Fibroblast of pulmonary artery (primary cell): ENCODE measurements at places on chromosomes 6 and 20.

- DNase-seq, result peak; percentile 86
Observed at GRCh38 chr6:27873021-27873940, 38.9 kb downstream of the OR2B2 start.

DNA sequence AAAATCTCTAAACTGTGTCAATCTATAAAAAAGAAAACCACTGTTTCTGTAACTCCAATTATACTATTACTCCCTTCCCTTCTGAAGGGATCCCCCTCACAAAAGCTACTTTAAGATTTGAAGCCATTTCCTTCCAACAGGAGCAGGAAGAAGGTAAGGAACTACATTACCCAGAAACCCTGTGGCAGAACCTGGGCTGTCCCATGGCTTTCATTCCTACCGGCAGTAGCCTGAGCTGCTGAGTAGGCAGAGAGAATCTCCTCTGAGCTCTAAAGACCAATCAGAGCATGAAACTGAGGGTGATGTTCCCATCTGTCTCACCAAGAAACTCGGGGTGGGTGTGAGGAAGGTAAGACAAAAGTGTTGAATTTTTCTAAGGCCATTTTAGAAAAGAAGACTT, 108.0 kb upstream of the LRFN2 start:
- DNase-seq, result no peak

DNA sequence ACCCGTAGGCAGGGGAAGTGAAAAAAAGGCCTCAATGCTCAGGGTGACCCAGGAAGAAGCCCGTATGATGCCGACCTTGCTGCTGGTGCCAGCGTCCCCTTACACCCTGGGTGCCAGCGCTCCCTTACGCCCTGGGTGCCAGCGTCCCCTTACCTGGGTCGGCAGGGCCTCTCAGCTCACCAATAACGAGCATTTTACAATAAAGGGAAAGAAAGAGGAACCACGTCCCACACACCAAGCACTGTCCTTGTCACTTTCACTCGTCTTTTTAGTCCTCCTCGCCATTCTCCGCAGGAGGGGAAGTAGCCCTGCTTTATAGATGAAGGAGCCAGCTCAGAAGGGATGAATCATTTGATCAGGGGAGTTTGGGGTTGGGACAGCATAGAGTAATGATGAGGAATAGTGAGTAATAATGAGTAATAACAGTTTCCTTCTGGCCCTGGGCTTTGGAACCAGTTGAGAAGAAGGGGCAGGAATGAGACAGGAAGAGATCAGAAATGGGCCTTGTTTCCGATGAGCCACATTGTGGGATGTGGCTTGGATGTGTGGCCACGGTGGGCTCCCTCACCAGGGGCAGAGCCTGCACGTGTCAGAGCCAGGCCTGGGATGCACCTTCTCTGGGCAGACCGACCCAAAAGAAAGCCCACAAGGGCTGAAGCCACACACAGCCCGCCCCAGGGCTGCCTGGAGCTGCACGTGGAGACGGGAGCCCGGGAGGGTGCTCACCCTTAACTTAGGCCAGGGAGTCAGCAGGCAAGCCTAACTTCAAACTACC, 75.7 kb downstream of the SYNJ2 start:
- peak; percentile 91 for DNase-seq

- DNase-seq, result peak; percentile 84
Observed at GRCh38 chr6:27503436-27504030, 30.6 kb upstream of the ZNF184 start.

DNA sequence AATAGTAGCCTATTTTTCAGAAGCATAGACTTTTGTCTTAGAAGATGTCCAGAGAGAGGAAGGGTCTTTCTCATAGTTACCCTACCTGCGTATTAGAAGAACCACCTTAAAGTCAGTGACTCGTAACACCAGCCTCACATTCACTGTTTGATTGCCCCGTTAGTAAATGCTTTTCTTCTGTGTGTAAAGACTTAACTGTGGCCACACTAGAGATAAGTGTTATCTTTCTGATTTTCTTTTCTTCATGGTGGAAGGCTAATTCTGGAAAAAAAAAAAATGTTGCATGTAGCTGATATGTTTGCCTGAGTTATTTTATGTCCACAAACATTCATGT, 83.9 kb downstream of the SAMD3 start:
- DNase-seq, result no peak

GRCh38 chr6:113375950-113376846, 480.9 kb upstream of the MARCKS start:
- peak; percentile 80 for DNase-seq

GRCh38 chr6:109197061-109197460, 101.8 kb downstream of the CEP57L1 start:
- no peak for DNase-seq

- no peak for DNase-seq
Observed at GRCh38 chr6:13769034-13769654, 45.2 kb downstream of the MCUR1 start.

DNA sequence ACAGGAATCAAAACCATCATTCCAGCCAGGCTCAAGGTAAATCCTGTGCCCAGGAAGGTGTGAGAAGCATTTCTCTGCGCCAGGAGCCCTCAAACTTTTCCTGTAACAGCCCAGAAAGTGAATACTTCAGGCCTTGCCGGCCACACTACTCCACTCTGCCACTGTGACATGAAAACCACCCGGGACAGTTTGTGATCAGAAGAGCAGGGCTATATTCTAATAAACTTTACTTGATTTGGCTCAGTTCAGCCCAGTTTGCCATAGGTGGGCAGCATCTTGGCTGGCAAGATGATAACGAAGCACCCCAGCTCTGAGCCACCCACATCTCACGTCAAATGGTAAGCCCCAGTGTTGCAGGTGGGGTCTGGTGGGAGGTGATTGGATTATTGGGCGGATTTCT, 249.4 kb downstream of the DLL1 start:
- no peak for DNase-seq

- DNase-seq, result no peak
Observed at GRCh38 chr6:42339991-42340401, 111.7 kb downstream of the TRERF1 start.

DNA sequence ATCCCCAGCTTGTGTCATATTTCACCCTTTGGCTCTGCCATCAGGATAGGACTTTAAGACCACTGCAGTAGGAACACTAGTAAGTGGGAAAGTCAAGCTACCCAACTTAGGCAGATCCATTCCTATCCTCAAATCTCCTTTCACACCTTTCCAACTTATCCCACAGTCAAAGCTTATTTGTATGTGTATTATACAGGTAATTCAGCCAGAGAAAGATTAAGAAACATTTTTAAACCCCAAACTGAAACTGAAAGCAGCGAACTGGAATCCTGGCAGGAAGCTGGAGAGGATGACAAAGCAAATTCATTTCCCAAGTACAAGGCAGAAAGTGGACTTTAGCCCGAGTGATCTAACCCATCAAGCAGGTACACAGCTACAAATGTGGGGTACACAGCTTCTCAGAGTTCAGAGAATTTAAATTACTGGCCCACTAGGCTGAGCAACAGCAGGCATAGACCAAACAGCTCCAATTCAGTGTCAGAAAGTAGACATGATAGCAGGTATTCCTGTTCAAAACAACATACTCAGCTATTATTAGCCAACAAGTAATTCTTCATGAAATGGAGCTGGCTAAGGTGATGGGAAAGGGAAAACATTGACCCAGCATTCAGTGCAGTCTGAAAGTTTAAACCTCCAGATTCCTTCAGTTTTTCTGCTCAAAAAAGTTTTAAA, 39.1 kb downstream of the ILRUN start:
- DNase-seq, result peak; percentile 85

DNA sequence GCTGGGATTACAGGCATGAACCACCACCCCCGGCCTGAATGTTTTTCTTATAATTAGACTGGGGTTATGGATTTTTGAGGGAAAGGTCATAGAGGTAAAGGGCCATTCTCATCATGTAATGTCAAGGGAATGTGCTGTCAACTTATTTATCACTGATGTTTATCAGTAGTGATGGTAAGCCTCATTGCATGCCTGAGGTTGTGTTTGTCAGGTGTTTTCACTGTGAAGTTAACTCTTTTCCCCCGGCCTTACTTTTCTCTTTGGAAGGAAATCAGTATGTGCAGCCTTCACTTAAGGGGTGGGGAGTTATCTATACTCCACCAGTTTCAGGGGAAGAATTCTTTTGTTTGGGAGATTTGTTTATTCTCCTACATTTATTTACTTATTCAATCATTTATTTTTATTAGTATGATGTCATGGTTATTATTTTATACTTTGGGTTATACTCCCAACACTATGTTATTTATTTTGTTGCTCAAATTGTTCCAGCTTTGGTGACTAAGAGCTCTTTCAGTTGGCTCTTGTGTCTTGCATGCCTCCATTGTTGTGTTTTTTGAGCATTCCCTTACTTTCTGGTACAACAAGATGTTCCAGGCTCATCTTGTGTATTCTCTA, 2.8 kb upstream of the SLC17A5 start:
- DNase-seq, result no peak

GRCh38 chr6:1181939-1182605, 129.8 kb upstream of the FOXQ1 start:
- DNase-seq, result no peak

GRCh38 chr20:57361517-57361916, 10.5 kb downstream of the RAE1 start:
- peak; percentile 76 for DNase-seq

GRCh38 chr6:108492131-108492766, 68.5 kb upstream of the FOXO3 start:
- peak; percentile 76 for DNase-seq

- DNase-seq, result peak; percentile 87
Observed at GRCh38 chr6:148464319-148465010, 121.8 kb downstream of the SASH1 start.

- DNase-seq, result peak; percentile 90
Observed at GRCh38 chr6:2988426-2989331, 11.0 kb upstream of the NQO2 start.

DNA sequence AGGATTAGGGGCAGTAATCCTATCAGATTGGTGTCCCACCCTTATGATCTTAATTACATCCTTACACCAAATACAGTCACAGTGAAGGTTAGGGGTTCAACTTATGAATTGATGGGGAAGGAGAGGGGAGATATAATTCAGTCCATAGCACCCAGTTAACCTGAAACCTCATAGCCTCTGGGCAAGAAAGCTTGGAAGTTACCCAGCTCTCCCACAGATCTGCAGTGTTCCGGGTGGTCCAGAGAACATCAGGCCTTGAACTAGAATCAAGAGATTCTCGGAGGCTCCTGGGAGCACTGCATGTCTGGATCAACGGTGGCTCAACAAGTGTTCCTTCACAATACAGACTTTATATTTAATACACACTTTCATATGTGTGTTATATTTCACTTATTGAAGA, 392.6 kb upstream of the MARCKS start:
- no peak for DNase-seq

DNA sequence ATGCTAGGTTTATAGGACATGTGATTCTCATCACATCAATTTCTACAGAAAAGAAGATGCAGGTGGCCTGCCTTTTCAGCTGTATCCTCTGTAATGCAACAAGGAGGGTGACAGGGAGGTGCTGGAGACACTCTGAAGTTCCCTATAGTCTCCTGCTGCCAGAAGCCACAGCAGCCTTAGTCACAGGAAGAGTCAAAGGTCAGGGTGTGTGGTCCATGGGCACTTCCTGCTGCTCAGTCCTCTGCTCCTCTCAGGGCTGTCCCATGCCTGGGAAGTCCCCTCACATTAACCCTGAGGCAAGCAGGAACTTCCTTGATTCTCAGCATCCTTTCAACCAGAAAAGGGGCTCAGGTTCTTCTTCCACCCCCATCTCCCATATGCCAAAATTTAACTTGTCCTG, 144.8 kb upstream of the FOXA2 start:
- DNase-seq, result no peak

DNA sequence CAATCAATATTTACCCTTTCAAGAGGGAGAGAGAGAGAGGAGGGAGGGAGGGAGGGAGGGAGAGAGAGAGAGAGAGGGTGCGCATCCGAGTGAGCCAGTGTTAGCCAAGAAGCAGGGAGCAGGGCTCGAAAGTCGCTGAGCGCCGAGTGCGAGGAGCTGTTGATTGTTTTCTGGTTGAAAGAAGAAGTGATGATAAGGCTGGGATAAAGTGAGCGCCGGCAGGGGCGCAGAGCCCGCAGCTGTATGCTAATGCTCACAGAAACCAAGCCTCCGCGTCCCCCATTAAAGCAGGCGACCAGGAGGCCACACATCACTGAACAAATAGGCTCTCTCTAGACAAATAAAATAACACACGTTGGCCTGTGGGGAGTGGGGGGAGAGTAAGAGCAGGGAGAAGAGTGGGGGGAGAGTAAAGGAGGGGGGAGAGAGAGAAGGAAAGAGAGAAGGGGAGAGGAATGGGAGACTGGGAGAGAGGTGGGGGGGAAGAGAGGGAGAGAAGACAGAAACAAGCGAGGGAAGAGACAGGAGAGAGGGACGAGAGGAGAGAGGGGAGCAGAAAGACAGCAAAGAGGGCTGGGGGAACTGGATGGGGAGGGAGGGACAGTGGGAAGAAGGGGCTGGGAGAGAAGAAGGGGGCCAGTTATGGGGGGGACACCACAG, 5.0 kb upstream of the INSM1 start:
- DNase-seq, result no peak

DNA sequence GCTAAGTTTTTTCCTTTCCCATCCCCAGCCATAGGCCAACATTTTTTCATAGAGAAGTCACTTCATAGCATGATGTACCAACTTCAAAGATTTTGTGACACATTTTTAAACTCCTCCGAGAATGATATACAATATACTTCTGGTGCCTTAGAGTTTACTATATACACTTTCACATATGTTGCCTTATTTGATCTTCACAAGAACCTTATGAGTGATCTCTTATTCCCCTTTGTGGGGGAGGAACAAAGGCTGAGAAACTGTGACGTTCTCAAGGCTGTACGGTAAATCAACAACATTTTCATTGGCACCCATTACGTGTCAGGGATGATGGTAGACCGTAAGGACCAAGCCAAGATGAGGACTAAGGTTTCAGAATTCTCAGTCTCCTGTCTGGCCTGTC, 130.0 kb downstream of the RFPL4B start:
- no peak for DNase-seq

DNA sequence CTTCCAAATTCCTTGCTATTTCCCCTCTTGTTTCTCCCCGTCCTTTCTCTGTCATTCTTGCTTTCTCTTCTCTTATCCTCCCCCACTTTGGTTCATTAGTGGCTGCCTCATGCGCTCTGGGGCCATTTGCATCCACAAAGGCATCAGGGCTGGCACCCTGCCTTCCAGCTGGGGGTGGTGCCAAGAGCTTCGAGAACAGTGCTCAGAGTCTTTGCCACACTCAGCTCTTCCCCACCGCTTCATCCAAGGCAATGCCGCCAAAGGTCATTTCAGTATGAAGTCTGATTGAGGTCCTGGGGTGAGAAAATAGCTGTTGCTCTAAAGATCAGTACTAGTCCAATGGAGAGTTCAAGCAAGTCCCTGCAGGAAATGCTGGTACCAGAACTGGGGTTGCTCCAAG, 22.7 kb downstream of the OLIG3 start:
- DNase-seq, result no peak

DNA sequence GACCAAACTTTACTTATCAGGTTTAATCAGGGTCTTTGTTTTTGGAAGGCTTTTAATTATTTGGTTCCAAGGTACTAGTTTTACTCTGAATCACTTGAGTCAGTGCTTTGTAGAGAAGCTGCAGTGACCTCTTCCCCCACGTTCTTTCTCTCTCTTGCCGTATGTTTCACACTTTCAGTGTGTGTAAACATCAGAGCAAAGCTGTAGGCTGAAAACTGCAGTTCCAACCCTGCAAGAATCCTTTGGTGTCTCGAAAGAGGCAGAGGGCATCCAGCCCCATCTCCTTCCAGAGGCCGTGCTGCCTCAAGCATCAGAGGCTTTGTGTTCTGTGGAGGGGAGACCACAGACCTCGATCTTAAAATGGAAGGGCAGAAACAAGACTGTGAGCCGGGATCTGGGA, 42.1 kb downstream of the CFAP61 start:
- DNase-seq, result no peak

- peak; percentile 97 for DNase-seq
Observed at GRCh38 chr20:17836303-17836861, 132.2 kb downstream of the SNX5 start.
